ENCODE measurements at places on chromosomes 2 and 18.

- DNase-seq: peak; percentile 76
Observed at GRCh38 chr2:41853427-41854191, 194.2 kb upstream of the PKDCC start.

DNA sequence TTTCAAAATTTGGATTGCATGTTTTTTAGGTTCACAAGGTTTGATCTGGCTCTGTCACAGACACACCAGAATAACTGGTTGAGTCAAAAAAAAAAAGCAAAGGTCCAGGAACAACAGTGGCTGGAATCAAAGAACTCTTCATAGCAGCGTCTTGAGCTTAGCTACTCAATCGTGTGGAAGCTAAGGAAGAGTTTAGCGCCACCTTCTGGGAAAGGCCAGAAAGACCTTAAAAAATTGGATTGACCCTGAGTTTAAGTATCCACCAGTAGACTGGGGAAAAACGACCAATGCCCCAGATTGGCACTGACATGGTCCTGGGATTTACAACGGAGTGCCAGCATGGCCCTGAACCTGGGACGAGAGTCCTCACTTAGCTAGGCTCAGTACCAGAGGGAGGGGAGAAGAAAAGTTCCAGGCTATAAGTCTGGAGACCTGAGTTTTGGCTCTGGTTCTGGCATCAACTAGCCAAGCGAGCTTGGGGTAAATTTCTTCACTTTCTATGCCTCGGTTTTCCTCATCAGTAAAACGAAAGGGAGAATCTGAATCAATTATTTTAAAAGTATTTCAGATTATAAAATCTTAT is 71.1 kb upstream of the TFCP2L1 start:
- DNase-seq: peak; percentile 90

DNA sequence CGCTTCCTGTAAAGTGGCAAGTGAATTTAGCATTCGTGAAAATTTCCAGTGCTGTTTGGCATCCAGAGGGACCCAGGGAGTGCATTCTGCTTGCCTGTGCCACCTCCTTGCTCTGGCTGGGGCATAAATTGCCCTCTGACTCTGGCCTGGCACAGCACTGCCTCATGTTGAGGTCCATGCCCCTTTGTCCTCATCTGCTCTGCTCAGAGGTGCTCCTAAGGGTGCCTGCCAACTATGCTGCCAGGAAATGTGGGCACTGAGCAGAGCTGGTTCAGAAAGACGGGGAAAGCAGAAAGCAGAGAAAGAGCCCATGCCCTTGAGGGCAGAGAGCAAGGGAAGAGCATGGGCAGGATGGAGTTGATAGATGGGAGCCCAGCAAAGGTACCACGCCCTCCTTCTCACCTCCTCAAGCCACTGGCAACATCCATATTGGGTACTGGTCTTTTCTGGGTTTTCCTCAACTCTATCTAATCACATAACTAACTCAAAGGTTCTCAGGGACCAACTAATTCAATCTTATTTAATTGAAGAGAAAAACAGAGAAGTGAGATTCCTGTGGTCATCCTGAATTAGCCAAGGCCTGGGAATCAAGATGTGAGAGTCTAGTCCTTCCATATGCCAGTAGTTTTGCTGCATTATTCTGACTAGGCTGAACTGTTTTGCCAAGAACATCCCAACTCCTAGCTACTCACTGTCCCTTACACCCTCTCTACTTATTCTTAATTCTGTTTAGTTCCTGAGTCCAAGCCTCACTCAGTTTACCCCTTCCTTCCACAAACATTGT is 441.5 kb upstream of the TNP1 start:
- DNase-seq: no peak

DNA sequence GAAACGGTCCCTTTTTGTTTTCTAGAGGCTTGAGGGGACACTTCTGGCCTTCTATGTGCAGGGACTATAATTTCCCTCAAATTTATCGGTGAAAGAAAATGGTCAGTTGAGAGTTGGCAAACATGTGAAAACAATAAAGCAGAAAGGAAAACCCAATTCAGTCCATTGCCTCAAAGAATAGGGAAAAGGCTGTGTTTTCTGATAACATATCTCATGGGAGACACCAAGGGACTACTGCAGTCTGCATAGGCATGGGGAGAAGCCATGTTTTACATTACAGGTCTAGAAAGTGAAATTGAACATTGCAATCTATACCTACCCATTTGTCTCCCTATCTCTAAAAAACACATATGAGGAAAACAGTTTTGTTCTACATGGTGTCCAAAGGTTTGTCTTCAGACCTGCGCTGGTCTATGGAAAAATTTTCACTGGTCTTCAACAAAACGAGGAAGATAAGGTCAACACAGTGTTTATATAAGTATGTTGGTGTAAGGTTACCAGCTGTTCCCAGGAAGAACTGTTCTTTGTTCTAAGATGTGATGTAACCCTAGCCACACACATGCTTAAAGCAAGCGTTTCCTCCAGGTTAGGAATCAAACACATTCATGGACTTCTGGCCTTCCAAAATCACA is 179.7 kb downstream of the MREG start:
- DNase-seq: peak; percentile 52

GRCh38 chr18:9100796-9101195 is 1.7 kb upstream of the NDUFV2 start:
- DNase-seq: no peak

GRCh38 chr2:157349949-157350515 is 24.4 kb upstream of the ERMN start:
- DNase-seq: no peak

- no peak for DNase-seq
Observed at GRCh38 chr2:9263428-9263827, 56.8 kb downstream of the ASAP2 start.

DNA sequence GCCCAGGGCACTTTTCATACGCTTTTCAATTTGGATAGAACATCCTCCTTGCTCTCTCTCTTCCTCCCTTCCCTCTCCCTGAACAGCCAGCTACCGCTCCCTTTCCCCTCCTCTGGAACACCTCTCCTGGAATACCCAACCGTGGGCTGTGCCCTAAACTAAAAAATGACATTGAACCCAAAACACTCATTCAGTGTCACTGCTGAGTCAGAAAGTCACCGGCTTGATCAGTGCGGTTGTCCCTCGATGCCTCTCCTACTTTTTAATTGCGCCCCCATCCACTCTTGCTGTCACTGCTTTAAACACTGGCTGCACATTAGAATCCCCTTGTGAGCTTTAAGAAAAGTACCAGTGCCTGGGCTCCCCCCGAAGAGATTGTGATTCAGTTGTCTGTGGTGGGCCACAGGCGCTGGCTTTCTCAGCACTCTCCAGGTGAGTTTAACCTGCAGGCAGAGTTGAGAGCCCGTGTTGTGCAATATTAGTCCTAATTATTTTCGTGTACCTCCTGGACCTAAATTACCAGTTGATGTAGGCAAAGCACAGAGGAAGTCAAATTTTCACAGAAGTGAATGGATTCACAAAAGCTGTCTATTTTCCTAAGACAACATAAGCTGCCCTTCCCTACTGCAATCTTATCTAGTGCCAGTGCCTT is 302.0 kb downstream of the PRKCE start:
- no peak for DNase-seq

GRCh38 chr2:199042660-199043379 is 414.9 kb downstream of the SATB2 start:
- DNase-seq: no peak

DNA sequence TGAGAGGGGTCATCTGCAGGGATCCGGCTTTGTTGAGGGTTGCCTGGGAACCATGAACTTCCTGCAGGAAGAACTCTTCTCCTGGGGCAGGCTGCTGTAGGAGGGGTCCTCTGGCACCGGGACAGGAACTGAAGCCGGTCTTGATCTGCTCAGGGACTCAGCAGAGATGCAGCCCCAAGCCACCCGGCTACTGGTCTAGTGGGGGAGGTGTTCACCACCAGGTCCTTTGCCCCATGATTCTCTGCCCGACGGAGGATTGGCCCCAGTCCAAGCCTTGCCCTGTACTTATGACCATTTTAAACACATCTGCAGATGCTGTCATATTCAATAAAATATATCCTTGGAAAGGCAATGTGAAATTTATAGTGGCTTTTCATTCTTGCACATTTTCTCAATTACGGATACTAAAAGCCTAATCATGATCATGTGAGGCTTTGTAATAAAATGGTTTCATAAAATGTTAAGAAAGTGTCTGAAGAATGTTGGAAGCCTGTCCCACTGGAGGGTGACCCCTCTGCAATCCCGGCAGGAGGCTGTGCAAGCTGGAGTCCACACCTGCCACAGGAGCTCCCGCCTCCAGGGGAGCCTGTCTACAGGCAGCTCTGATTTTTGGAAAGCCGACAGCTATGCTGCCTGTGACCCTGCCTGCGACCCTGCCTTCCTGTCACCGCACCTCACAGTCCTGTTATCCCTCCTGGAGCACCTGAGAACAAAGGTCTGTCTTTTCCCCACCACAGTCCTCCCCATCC is 98.8 kb upstream of the TAF1B start:
- DNase-seq: no peak

DNA sequence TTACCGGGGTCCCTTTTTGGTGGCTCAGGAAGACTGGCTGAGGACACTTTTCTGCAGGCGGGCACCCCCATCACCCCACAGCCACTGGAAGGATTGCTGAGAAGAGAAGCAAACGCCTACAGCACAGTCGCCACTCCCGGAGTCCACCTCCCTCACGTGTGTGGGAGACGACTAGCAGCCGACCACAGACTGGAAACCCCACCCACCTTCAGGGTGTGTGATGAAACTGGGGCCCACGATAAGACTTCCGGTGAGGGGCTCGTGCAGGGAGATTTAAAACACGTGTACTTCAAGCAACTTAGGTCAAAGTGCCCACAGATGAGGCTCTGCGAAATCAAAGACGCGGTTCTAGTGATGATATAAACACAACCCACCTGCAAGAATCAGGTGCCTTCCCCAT is 26.3 kb downstream of the MBP start:
- no peak for DNase-seq

DNA sequence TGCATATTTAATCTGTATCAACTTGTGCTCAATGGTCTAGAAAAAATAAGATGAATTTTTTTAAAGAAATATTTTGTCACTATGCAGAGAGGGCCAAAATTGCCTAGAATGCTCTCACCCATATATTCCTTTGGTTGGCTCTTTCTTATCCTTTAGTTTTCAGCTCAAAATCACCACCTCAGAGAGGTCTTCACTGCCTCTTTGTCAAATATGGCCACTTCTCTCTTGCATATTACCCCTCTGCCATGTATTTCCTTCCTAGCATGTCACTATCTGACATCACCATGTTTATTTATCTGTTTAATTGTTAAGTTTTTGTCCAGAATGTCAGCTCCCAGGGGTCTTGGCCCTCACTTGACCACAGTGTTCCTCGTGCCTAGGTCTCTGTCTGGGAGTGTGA is 535.2 kb upstream of the CDH2 start:
- no peak for DNase-seq

DNA sequence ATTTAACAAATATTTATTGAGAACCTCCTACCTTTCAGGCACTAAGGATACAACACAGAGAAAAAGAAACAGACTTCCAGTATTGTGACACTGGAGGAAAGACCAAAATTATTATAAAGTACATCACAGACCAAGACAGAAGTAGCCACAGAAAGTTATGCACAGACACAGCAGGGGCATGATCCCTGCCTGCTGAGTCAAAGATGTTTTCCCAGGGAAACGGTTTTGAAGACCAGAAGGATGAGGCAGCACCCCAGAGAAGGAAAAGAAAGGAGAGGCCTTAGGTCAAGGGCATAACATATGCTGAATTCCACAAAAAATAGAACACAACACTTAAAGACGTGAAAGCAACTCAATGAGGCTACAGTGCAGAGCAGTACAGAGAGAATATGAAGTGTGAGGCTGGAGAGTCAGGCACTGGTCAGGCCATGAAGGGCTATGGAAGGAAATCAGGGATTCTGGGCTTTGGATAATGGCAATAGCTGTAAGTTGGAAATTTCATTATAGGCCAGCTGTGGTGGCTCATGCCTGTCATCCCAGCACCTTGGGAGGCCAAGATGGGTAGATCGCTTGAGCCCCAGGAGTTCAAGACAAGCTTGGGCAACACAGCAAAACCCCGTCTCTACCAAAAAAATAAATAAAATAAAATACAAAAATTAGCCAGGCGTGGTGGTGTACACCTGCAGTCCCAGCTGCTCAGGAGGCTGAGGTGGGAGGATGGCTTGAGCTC is 8.2 kb downstream of the ADAM17 start:
- DNase-seq: no peak

GRCh38 chr2:38026846-38027245 is 49.1 kb downstream of the CYP1B1 start:
- no peak for DNase-seq

- peak; percentile 19 for DNase-seq
Observed at GRCh38 chr18:55573386-55573785, 14.6 kb downstream of the TCF4 start.

- DNase-seq: peak; percentile 64
Observed at GRCh38 chr2:55089726-55090125, 39.5 kb upstream of the RTN4 start.

GRCh38 chr18:78618726-78619125 is 360.9 kb upstream of the SALL3 start:
- DNase-seq: no peak

- DNase-seq: peak; percentile 72
Observed at GRCh38 chr18:44601447-44601846, 79.2 kb upstream of the SETBP1 start.

DNA sequence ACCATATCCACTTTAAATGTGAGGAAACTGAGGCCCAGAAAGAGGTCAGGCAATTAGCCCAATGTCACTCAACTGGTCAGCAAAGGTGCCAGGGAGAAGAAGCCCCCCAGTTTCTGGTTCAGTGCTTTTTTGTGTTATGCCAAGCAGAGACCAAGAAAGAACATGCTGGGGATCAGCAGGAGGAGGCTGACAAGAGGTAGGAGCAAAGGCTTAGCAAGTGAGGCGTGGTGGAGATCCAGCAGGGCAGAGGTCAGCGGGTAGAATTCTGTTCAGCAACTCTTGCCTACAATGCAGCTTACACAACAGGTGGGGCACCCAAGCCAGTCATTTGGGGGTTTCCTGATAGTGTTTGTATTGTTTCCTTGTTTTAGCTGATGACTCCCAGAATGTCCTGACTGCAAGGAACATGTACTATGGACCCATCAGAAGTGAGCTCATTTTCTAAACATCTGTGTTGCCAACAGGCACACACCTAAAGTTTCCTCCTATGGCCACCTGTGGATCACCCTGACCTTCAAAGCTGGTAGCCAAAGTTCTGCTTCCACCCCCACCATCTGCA is 28.2 kb downstream of the LPIN2 start:
- DNase-seq: no peak

DNA sequence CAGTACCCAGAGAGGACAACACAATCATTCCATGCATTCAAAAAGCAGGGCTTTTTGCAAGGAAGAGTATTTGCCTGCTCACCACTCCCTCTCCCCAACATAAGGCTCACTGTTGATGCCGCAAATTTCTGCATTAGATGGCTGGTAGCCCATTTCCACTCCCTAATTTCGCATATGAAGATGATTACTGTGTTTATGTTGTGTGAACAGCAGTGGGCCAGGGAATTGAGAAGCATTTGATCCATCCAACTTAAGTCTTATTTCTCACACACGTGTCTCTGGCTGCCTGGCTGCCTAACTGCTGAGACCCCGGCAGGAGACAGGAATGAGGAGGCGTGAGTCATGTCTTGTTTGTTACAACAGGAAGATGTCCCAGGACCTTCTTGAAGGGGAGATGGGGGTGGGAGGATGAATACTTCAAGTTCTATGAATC is 294.1 kb downstream of the ALK start:
- no peak for DNase-seq

DNA sequence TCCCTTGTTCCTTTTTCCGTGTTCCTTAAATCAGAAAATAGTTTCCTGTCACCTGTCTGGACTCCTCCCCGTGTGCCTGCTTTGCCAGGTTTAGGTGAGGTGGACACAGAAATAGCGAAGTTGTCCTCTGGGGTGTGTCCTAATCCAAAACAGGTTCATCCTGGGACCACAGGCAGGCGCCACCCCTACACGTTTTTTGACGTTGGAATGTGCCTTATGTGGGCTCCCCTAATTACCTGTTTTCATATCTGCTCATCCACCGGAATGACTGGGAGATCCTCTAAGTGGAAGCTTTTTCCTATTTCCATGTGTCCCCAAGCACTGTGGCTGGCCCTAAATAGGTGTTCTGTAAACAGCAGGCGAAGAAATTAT is 49.0 kb upstream of the PAIP2B start:
- DNase-seq: no peak
